ENCODE measurements at places on chromosomes 11 and 22.

GRCh38 chr11:27916541-27917100, 191.3 kb downstream of the KIF18A start:
- DNase-seq, result no peak

GRCh38 chr11:60334005-60334620, 7.1 kb downstream of the MS4A6E start:
- peak; percentile 25 for DNase-seq

DNA sequence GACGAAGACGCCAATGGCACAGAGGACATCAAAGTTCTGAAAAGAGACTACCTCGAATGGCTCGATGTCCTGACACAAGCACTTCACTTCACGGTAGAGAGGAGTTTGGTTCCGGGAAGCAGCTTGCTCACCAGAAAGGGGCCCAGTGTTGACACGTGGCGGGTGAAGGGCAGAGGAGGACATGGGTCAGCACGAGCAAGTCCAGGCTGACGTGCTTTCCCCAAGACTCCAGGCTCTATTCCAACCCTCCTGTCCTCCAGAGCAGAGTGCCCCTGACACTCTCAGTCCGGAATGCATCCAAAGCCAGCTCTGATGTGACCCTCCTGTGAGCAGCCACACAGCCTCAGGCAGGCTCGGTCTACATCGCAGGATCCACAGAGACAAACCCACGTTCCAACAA, 77.5 kb upstream of the BID start:
- DNase-seq, result no peak

GRCh38 chr11:130804306-130805076, 111.8 kb downstream of the SNX19 start:
- no peak for DNase-seq

DNA sequence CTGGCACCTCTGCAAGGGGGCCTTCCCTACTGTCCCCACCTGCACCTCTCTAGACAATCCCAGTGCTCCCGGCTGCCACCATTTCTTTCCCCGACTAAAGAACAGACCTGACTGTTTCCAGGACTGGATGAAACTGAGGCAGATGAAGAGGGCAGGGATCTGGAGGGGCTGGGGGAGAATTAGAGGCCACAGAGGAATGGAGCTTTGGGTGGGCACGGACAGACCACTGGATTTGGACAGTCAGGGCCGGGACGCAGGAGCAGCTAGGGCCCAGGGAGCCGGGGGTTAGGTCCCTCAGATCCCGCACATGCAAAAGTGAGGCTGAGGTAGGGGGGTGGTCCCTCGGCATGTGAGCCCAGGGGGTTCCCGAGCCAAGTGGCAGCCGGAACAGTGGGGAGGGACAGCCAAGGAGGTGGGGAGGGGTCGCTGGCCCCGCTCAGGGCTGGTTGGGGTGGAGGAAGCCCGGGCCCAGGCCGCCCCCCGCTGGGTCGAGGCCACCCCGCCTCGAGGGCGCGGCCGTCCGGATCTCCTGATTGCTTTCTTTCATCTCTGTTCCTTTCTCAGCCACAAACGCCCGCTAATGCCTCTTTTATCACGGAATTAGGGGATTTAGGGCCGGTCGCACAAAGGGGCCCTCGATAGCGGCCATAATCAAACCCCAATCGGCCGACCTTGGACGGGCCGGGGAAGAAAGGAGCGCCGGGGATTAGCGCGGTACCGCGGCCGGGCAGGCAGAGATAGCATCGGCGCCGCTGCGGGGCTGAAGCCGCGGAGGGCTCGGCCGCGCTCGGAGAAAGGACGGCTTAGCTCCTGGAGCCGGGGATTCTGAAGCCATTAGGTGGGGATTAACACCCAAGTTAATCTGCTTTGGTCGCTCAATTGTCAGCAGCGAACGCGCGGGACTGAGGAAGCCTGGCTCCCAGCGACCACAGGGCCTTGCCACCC, 9.3 kb downstream of the SLC25A1 start:
- no peak for DNase-seq

GRCh38 chr11:32829680-32830412, at the start of gene PRRG4:
Gene PRRG4, plus strand, starts transcription at chr11:32829927. Its CDS starts 603 bp downstream, at chr11:32830530.
- no peak for DNase-seq

GRCh38 chr11:45285930-45286632, at the start of gene SYT13:
Gene SYT13, minus strand, starts transcription at chr11:45286341. Its CDS starts 134 bp downstream, at chr11:45286207.
- DNase-seq, result no peak

DNA sequence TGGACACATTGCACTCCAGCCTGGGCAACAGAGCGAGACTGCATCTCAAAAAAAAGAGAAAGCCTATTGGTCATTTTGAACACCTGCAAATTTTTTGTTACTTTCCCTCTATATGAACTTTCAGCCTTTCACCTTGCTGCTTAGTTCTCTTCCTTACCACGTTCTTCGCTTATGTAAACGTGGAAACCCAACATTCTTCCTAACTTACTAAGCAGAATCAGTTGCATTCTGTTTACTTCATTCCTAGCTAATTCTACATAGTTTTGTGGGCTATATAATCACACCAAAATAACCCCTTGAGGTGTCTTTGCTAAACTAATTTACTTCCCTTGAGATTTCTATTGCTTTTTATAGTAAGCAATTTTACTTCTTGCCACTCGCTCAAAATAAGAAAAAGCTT, 23.2 kb downstream of the MS4A4A start:
- no peak for DNase-seq

- no peak for DNase-seq
Measured at GRCh38 chr11:84384731-84385130, 1098.6 kb upstream of the CCDC90B start.

DNA sequence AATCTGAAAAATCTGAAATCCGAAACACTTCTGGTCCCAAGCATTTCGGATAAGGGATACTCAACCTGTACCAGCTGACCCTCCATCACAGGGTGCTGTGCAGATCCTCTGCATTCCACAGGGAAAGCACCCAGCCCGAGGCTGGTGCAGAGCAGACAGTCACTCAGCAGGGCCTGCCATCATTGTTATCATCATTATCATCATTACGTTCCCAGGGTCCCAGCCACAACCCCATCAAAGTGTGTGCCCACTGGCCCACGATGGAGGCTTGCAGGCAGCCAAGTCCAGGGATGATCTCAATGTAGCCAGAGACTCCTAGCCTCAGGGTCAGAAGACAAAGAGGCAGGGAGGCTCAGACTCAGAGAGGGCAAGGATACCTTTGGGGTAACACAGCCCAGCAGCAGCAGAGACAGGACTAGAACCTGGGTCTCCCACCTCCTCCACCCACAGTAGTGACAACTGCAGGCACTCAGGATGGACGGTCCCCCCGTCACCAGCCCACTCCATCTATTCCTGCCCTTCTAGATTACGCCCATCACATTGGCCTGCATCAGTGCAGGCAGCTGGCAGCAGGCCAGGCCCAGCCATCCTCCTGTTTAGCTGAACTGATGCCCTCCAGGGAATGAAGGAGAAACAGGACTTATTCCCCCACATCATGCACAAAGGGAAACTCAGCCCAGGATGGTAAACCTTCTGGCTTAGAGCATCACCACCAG, 10.3 kb downstream of the GAL3ST1 start:
- DNase-seq, result no peak

DNA sequence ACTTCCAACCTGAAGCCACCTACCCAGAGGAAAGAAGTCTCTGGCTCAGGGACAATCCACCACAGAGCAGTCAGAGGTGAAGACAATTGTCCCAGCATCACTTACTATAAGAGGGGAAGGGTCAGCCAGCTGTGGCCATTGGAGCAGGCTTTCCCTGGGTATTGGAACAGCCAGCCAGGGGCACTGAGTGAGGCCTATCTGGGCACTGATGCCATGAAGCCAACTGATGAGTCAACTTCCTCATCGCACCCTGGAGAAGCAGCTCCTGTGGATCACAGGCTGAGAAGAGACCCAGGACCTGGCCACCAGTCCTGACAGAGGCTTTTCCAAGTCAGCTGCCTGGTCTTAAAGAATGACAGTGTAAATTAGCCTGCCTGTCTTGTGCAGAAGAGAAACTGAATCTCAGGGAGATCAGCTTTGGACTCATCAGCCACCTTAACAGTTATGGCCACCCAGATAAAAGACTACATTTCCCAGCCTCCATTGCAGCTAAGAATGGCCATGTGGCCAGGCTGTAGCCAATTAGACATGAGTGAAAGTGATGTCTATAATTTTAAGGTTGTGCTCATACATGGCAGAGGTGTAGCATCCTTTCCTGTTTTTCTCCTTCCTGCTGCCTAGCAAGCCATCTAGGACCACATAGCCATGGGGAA, 19.0 kb downstream of the CHST1 start:
- no peak for DNase-seq

- DNase-seq, result no peak
Measured at GRCh38 chr22:17913801-17914347, 110.5 kb downstream of the MICAL3 start.

GRCh38 chr11:67528376-67528775, 5.1 kb upstream of the CABP2 start:
- no peak for DNase-seq

GRCh38 chr22:25051073-25051472, 98.6 kb downstream of the KIAA1671 start:
- no peak for DNase-seq

DNA sequence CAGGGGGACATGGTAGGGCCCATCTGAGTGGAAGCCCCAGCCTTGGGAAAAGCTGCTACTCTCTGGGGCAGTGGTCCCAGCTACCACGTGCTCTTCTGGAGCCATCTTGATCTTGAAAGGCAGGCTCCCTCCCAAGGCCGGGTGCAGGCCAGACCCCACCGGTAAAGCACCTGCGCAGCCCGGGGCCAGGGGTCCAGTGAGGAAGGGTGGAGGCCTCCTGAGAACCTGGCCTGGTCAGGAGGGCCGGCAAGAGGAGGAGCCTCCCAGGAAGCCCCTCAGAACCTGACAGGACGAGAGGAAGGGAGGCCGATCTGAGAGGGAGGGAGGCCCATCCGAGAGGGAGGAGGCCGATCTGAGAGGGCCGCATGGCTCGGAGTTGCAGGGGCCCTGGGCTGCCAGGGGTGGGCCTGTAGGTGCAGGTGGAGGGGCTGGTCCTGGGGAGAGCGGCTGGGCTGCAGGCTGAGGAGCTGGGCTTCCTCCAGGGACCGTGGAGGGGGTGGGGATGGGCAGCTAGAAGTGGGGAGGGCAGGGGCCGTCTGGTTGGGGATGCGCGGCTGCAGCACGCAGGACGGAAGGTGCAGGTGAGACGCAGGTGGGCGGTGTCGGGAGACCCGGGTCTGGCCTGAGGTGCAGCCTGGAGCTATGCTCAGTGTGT, 529 bp downstream of the GRAMD4 start:
- no peak for DNase-seq

- no peak for DNase-seq
Measured at GRCh38 chr22:17250380-17251082, 31.3 kb upstream of the ADA2 start.

DNA sequence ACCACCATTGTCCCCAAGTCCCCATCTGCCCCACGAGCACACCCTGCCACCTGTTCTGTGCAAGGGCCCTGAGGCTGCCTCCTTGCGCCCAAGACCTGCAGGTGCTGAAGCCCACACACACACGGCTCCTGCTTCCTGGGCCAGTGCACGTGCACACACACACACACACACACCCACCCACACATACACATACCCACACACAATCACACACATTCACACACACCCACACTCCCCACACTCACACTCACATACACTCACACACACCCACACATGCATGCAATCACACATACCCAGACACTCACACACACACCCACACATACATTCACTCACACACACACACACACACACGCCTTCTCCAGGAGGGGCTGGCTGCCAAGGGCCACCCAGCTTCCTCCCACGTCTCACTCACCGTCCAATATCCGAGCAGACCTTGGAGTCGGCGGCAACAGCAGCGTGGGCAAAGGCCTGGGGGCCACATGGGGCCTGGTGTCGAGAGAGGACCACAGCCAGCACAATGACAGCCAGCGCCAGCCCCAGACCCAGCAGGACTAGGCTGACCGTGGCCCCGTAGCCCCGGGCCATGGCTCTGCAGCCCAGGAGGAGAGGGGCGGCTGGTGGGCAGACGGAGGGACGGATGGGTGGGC, 616 bp downstream of the GGT5 start:
- no peak for DNase-seq

DNA sequence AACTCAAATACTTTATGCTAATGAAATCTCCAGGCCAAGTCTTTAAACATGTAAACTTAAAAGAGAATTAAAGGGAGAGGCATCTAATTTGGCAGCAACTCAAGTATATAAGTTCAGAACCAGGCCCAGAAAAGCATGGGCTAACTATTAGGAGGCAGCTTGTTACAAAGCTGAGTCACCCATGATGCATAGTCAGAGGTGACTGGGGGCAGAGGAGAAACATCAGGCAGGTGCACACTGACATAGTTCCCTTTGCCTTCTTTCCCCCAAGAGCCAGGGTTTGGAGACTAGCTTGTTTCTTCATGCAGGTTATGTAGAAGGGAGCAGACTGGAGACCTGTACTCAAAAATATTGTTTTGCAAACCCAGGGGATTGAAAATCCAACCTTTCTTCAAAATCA, 619.0 kb downstream of the SOX6 start:
- no peak for DNase-seq

DNA sequence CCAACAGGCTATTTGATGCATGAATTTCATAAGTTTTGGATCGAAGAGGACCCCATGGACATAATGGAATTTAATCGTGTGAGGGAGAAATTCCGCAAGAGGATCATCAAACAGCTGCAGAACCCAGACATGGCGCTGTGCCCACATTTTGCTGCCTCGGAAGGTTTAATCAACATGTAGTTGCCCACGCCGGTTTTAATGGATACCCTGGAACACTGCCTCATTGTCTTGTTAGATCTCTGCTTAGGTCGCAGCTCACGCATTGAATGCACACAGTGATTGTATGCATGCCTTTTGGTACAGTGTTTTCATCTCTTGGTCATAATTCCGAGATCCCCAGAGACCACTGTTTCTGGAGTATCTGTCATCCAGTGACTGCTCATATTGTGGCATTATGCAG, 46.8 kb downstream of the SLN start:
- no peak for DNase-seq

- no peak for DNase-seq
Measured at GRCh38 chr11:71399341-71399740, 48.9 kb downstream of the DHCR7 start.

GRCh38 chr11:44364596-44364995, 54.7 kb upstream of the ALX4 start:
- DNase-seq, result no peak

DNA sequence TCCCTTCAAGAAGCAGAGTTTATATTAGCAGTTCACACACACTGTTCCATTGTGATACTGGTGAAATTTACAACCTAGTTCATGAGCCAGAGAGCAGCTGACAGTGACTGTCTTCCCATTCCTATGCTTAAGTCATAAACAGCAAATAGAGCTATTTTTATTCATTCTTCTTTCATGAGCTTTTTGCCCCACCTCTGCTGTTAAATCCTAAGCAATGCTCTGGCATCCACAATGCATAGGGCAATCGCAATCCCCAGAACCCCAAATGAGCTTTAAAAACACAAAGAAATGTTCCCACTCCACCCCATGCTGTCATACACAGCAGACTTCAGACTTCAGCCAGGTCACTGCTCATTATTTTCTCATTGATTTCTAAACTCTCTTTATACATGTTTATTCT, 307.5 kb downstream of the ETS1 start:
- DNase-seq, result no peak

DNA sequence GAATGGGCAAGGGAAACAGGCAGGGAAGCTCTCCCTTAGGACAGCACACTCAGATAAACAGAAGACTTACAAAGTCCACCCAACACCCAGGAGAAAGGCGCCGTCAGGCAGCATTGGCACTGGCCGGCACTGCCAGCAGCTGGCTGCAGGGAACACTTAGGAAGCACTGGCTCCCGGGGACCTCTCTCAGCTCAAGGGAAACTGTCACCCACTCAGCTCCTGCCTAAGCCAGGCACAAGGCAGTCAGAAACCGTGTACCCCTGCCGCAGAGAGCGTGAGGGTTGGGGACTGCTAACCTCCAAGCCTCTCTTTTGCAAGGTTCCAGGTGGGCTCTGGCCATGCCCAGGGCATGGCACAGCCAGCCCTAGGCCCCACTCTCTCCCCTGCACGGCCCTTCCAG, 64.7 kb downstream of the DGCR2 start:
- no peak for DNase-seq

GRCh38 chr22:26718905-26719304, 61.5 kb downstream of the MIAT start:
- no peak for DNase-seq
